ENCODE measurements at places on chromosomes 3 and 15.

- peak; percentile 76 for DNase-seq
Measured at GRCh38 chr3:150059729-150060128, 89.0 kb upstream of the PFN2 start.

DNA sequence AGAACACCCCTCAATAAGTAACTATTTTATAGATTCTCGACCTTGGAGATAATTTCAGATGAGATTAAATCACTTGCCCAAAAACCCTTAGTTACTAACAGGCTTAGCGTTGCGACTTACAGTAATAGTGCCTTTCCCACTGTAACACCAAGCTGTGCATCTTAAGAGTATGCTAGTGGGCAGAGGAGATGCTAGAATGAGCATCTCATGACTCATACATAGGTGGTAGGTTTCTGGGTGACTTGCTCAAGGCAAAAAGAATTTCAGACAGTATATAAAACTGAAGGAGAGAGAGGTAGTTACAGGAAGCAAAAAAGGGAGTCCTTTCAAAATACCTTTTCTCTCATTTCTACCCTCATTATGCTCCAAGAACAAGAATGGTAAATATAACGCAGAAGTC is 3.9 kb downstream of the KATNBL1 start:
- no peak for DNase-seq

DNA sequence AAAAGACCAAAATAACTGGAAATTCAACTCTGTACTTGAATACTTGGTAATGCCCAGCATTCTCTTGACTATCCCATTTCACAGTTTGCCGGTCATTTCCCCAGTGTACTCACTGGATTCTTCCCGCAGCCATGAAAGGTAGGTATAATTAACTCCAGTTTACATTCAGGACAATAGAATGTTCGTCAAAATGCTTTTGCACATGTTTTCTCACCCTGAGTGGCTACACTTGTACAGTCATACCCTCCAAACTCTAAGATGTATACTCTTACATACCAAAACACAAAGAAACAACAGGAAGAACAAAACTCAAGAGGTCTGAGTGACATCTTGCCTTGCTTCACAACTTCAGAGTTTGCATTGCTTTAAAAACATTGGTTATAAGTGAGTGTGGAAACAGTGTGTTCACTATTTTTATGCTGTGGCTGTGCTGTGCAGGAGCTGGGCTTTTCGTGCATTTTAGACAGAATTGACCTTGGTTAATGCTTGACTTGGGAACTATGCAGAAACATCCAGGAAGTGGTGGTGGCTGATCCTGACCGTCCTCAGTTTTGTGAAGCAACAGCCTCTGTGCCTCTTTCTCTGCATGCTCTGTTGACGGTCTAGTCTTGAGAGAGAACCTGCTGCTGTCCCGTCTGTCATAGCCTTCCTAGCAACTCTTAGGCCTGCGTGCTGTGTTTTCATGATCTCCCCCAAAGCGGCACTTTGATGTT is 90.5 kb downstream of the IGF1R start:
- DNase-seq = no peak

DNA sequence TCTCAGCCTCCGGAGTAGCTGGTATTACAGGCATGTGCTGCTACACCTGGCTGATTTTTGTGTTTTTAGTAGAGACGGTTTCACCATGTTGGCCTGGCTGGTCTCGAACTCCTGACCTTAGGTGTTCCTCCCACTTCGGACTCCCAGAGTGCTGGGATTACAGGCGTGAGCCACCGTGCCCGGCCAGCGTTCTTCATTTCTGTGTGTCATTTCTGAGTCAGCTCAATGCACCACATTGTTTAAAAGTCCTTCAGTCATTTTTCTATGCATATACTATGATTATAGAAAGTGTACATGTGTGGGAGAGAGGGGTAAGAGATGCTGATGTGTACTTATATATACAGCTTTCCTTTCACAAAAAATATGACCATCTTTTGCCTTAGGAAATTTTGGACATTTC is 2.1 kb downstream of the QTRT2 start:
- DNase-seq = no peak

DNA sequence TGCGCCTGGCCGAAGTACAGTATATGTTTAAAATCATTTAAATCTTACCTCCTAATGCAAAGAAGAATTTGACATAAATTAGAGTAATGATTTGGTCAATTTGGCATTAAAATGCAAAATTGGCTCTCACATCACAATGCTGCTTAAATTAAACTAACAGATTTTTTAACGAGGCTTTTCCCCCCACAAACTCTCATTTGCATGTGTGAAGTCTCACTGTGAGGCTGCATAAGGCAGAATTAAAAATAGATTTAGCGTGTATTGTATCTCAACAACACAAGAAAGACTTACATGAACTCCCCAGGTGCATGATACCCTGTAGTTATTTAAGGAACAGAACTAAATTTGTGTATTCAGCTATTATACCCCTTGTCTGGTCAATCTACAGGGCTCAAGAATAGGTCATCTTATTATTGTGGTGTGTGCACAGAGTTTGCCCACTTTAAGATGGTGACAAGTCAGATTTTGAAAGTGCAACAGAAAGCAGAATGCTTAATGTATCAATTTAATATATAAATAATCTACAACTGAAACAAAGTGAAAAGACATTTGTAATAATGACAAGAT is 897.9 kb downstream of the EPHA3 start:
- no peak for DNase-seq

GRCh38 chr3:98782824-98783500 is 19.8 kb downstream of the ST3GAL6 start:
- DNase-seq = no peak

GRCh38 chr15:25093455-25094029 is 138.8 kb downstream of the SNRPN start:
- DNase-seq = no peak

GRCh38 chr3:178513546-178514380 is 22.5 kb upstream of the KCNMB2 start:
- no peak for DNase-seq
